Cardiac atrium fibroblast (primary cell): ENCODE measurements at places on chromosomes 4 and X. TPM values are rescaled to one million over a fixed set of nuclear protein-coding genes. Genes with fewer than 3 reads are reported as not detected.

RADX gene
- 0.16 TPM in 1 of 2 replicates, not detected in the other for total RNA-seq

RHOXF2 gene
- total RNA-seq = not detected in 2 replicates

ARR3 gene
- total RNA-seq = not detected in 2 replicates

POU3F4 gene
- total RNA-seq = not detected in 2 replicates

C4orf50 gene
- total RNA-seq = not detected in 2 replicates

SPATA18 gene
- total RNA-seq = 0.54 and 3.7 TPM in 2 replicates

FAM47E gene
- total RNA-seq = not detected in 2 replicates

MID2 gene
- total RNA-seq = 10.8 and 13.0 TPM in 2 replicates

FRMPD3 gene
- not detected in 2 replicates for total RNA-seq

GUF1 gene
- total RNA-seq = 12.5 and 15.0 TPM in 2 replicates
